ENCODE measurements at places on chromosomes 13 and 19. TPM values are rescaled to one million over a fixed set of nuclear protein-coding genes. Genes with fewer than 3 reads are reported as not detected.

DNA sequence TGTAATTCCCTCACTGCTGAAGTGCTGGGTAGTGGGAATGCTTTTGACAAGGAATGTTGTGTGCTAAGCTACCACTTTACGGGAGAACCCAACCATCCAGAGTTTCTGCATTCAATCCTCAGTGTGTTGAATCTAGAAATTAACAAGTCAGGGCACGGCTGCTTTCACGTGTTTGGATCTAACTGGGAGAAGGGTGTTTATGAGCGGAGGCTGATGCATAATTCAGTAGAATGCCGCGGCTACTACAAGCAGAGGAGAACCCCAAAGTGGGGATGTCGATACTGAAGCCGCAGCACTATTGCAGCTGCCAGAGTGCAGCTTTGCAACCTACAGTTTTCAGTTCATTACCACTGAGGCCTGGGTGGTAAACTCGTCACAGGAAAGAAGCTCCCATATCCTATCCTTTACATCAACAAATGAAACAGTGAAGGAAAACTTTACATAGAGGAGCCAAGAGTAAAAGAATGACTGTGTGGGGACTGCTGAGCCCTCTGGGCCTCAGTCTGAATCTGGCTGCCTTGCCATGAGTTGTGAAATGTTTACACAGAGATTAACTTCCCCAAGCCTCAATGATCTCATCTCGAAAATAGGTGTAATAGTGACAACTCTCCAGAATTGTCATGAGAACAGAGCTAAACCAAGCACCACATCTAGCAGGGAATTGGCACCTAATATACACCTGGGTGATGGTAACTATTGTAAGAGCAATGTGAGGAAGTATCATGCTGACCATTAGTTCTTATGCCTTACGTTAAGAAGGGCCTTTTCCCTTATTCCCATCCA, 531.7 kb downstream of the MYO16 start:
- DNase-seq = no peak

The F10 gene
- total RNA-seq = 4.8 TPM

DNA sequence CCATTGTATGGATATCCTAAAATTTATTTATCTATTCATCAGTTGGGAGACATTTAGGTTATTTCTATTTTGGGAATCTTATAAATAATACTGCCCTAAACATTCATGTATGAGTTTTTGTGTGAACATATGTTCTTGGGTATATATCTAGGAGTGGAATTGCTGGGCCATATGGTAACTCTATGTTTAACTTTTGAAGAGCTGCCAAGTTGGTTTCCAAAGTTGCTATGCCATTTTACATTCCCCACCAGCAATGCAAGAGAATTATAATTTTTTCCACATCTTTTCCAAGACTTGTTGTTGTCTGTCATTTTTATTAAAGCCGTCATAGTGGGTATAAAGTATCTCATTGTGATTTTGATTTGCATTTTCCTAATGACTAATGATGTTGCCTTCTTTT, 48.2 kb upstream of the CALM3 start:
- DNase-seq = no peak

The SLC44A2 gene
- 128 TPM for total RNA-seq

The POU2F2 gene
- total RNA-seq = 0.26 TPM

DNA sequence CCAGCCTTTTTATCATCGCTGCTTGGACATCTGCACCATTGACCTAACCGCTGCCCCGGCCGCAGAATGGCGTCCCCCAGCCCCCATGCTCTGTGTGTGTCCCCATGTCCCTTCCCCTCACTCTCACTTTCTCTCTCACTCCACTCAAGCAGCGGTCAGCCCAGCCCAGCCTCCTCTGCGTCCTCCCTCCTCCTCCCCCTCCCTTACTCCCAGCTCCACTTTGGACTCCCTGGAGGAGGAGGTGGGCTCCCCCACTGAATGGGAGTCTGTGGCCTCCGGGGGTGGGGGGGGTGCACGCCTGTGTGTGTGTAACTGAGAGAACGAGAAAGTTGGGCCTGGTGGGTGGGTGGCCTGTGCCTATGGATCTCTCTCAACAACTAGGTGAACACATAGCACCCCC, 2.2 kb downstream of the MAP2K7 start:
- DNase-seq = no peak

DNA sequence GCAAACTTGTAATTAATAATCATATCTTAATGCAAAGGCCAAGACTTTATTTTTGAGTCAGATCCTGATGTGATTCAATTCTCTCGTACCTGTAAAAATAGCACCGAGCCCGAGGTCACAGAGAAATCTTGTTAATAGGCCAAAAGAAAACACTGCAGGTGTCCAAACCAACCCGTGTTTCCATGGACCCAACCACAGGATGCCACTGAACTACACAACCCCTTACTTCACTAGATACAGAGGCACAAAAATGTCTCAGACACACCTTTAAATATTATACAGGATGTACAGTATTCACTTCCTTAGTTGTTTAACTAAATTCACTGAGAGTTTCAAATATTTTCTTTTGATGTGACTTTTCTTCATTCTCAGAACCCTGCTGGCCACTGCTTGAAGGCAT, 530.9 kb downstream of the MYO16 start:
- DNase-seq = no peak

- no peak for DNase-seq
These were observed 26.8 kb upstream of the CYP4F8 start for GRCh38 chr19:15588265-15588664.

- DNase-seq = no peak
These were observed 18.3 kb downstream of the ZNF611 start for GRCh38 chr19:52716522-52716921.

DNA sequence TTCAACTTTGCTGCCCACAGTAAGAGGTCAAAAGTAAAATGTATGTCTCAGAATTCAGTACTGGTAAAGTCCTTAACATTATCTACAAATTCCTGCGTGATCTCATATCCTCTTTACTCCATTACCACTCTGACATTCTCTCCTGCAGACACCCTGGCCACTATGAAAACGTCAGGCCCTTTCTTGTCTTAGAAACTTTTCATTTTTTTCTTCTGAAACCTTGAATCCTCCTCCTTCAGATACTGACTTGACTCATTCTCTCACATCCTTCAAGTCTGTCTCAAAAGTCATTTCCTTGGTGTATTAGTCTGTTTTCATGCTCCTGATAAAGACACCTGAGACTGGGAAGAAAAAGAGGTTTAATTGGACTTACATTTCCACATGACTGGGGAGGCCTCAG, 262.3 kb downstream of the POU4F1 start:
- no peak for DNase-seq

All from gastrocnemius medialis (tissue), 4 donors.